Stimulated activated CD8-positive, alpha-beta memory T cell treated with anti-CD3 and anti-CD28 coated beads, Interleukin-4, amount 100 ng/mL, for 1 hour (primary cell): ENCODE measurements at places on chromosomes 11 and 22.

- DNase-seq = no peak
Measured at GRCh38 chr11:62018981-62019664, 51.7 kb upstream of the FTH1 start.

GRCh38 chr22:33104147-33104854 is 46.1 kb upstream of the SYN3 start:
- no peak for DNase-seq

- no peak for DNase-seq
Measured at GRCh38 chr22:28594797-28595462, 84.7 kb downstream of the TTC28 start.

DNA sequence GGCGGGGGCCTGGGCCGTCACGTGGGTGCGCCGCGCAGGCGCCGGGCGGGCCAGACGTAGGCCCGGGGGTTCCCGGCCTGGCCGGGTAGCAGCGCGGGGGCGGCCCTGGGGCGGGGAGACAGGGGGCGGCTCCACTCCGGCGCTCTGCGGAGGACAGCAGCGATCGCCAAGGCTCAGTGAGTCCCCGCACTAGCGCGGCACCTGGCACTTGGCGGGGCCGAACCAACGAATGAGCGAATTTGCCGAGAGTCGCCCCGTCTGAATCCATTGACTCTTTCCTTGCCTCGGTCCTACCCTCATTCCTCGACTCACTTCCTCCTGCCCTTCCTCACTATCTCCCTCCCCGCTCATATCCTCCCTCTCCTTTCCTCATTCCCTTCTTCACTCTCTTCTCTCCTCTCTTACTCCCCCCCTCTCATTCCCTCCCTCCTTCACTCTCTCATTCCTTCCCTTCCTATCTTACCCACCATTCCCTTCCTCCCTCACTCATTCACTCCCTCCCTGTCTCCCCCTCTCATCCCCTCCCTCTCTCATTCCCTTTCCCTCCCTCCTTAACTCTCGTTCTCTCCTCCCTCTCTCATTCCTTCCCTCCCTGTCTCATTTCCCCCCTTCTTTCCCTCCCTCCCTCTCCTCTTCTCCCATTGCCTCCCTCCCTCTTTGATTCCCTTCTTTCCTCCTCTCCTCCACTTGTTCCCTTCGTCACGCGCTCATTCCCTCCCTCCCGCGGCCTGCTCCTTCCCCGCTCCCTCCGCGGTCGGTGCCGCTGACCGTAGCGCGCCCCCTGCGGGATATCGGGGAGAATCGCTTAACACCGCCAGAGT is 476 bp upstream of the KLHL22 start:
- DNase-seq = peak; percentile 66

- no peak for DNase-seq
Measured at GRCh38 chr11:113637636-113638035, 68.5 kb downstream of the TMPRSS5 start.

- no peak for DNase-seq
Measured at GRCh38 chr11:102623128-102623527, 2.0 kb downstream of the MMP20 start.

DNA sequence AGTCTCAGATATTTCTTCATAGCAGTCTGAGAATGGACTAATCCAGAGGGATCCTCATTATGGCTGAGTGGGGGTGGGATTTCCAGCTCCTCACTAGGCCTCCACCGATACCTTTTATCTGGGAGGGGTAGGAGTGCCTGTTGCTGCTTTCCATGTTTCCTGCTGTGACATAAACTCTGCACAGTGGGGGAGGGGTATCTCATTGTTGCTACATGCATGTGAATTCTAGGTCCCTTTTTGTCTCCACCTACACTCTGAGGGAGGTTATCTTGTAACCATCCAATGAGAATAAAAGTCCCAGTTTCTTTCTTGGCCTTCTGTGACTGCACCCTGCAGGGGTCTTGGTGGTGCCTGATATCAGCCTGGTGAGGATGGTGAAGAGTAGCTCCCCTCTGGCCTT is 60.5 kb downstream of the ADAMTS15 start:
- no peak for DNase-seq

- peak; percentile 66 for DNase-seq
Measured at GRCh38 chr22:23716811-23717801, 26.3 kb downstream of the RGL4 start.
